ENCODE measurements at places on chromosomes 1 and 21.

- no peak for DNase-seq
Measured at GRCh38 chr1:107871687-107872395, 93.1 kb downstream of the VAV3 start.

- no peak for DNase-seq
Measured at GRCh38 chr21:33825915-33826314, 89.7 kb downstream of the ATP5PO start.

DNA sequence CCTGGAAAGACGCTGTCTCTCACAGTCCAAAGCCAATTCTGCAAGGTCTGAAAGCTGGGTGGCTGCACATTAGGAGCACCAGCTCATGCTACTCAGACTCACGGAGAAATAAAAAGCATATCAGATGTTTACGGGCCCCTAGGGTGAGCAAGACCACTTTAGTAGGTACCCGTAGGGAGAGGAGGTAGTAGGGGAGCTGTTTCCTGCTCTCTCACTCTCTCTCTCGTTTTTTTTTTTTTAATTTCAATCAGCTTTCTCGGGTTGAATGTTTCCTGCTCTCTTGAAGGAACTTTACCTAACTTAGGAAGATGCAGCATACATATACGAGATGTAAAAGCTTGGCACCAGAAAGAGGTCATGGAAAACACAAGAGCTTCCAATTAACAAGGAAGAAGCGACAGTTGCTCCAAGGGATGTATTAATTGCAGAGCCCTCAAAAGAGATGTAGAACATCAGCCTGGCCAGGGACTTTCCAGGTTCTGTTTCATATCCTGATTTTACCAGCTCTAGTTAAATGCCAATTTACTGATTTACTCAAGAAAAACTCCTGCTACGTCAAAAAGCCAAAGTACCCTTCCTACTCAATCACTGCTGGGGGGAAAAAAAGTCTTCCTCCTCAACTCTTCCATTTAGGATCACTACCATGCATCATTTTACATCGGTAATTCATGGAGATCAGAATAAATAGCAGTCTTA, 3.1 kb downstream of the LORICRIN start:
- no peak for DNase-seq

GRCh38 chr1:33360367-33360766, 39.5 kb upstream of the A3GALT2 start:
- no peak for DNase-seq

DNA sequence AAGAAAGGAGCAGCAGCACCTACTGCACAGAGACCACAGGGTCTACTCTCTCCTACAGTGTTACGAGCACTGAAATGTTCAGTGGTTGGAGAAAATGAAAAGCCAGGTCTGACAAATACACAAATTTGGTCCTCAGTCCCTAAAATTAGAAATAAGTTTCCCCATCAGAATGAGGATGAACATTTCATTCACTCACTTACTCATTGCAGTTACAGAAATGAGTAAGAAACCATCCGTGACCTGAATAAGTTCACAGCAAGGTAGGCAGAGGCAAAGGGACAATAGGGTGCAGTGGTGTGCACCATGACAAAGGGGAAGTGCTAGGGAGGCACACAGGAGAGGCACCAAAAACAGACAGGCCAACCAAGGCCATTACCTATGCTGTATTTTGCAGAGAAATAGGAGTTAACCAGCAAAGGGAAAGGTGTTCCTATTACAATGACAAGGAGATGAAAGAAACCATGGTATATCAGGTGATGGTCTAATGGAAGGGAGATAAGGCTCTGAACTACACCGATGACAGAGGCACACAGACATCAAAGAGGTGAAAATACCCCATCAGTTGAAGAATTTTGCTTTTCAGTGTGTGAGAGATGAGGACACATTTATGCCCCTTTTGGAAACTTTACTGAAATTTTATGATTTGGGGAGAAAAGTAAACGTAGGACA, 29.4 kb downstream of the VAV3 start:
- peak; percentile 17 for DNase-seq

DNA sequence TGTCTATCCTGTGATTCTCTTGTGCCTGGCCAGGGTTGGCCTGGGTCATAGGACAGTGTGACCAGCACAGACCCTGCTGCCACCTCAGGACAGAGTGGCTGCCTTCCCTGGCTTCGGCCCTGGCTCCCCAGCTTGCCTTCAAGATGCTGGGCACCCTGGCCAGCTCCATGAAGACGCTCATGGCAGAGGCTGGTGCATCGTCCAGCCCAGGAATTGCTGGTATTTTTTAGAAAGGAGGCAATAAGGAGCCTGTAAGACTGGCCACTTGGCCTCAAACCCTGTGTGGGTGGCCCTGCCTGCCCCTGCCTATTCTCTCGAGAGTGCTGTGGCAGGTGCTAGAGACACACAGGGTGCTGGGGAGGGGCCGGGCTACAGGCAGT, 70.4 kb upstream of the ACTRT2 start:
- DNase-seq: no peak

GRCh38 chr1:111989531-111990025, at the start of gene KCND3:
Gene KCND3 (minus strand): TSS chr1:111989668.
- DNase-seq: peak; percentile 18

- DNase-seq: no peak
Measured at GRCh38 chr1:97764991-97765390, 155.8 kb downstream of the DPYD start.

DNA sequence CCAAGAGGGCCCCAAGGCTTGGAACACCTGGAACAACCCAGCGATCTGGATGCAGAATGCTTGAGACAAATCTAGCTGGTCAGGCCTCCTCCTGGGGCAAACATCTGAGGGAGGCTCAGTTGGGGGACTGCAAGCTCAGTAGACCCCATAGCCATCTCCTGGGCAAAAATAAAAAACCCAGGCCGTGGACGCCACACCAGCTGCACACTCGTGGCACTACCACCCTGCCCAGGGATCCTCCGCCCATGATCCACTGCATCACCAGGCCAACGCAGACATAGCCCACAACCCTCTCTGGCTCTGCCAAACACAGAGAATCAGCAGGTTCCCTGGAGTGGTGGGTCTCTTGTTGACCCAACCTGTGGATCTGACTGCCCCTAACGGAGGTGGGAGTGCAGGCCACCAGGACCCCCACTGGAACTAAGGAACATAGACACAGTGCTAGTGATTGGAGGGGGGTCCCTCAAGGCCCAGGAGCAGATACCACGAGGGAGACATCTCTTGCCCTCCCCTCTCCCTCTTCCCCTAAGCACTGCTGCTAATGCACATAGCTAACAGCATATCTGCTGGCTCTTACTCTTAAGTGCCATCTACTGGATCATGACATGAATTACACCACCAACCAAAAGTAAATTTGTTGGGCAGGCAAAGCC, 147.2 kb downstream of the CHD1L start:
- peak; percentile 35 for DNase-seq

DNA sequence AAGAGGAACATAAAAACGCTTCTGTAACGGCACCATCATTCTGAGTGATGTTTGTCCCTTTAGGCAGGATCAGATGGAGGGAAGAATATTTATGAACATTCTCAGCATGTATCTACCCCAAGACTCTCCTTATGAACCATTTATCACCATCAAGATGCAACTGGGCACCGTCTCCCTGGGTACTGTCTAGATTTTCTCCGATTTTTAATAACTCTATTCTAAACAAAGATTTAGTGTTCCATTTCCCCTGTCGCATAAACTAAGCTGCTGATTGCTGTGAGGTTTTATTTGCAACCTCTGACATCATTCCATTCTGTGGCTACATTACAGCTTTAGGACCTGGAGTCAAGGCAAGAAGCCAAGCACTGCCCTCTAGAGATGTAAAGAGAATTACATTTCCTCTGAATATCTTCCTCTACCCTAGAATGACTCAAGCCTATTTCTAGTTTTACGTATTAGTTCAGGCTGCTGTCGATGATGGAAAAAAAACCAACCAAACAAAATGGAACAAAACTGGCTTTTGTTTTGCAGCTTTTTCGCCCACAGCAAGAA, 130.1 kb upstream of the MAP1LC3C start:
- DNase-seq: peak; percentile 51

GRCh38 chr1:89133747-89134146, 7.8 kb upstream of the GBP2 start:
- DNase-seq: no peak

DNA sequence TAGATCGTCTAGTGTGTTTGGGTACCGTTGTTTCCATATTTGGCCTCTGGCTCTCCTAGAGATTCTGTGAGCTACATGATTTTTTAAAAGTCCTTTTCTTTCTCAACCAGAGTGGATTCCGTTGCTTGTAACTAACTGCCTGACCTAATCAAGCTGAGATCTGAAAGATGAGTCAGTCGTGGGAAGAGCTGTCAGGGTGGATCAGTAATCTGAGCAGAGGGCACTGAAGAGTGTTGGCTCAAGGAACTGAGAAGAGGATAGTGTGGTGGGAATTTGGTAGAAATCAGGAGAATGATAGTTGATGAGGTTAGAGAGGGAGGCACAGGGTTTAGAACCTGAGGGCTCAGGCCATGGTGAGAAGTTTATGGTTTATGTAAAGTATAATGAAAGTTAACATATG, 52.2 kb downstream of the TRAF5 start:
- DNase-seq: peak; percentile 61

GRCh38 chr1:83065952-83066727, 932.8 kb downstream of the TTLL7 start:
- DNase-seq: no peak

- no peak for DNase-seq
Measured at GRCh38 chr1:169867012-169867675, 26.6 kb downstream of the SCYL3 start.

DNA sequence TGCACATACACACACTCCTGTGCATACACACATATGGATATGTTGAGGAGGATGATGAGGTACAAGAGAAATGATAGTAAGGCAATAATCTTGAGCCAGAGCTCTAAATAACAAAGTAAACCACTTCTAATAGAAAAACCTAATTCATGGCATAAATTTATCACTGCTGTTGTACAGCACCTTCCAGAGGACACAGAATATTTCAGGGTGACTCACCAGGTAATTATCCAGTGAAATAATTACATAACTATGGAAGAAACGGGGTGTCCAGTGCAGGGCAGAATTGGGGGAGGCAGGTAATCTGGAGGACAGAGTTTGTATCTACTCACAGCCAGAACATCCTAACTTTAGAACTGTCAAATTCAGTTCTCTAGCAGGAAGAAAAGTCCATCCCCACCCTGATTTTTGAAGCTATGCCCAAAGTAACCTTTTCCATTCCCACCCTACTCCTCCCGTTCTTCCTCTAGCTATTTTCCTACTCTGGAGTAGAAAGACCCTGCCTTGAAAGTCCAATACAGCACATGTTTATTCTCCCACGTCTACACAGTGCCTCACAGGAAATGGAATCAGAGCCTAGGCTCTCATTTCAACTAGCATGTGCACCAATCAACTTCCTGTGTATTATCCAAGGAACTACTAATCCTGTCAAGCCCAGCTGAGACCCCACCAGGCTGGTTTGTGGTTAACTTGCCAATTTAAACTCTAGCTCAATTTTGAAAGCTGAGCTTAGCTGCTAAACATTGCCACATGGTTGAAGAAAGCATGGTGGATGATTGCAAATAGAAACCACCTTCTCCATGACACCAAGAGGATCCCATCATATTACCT, 96.6 kb downstream of the PTPN14 start:
- peak; percentile 75 for DNase-seq

DNA sequence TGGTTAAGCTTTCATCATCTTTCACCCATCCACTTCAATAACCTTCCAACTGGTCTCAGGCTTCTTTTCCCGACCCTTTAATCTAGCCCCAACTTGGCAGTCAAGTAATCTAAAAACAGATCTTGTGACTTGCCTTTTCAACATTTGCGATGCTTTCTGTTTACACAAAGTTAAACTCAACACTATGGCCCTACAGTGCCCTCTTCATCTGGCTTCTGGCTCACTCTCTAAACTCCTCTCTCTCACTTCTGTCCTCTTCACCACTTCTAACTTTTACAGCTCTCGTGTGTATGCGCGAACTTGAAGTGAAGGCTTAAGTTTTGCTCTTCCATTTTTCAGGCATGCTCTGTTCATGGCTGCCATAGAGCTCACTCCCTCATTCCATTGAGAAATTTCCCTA, 1122.3 kb upstream of the ADGRL2 start:
- DNase-seq: no peak

GRCh38 chr1:76267631-76268030, 193.1 kb downstream of the ST6GALNAC3 start:
- DNase-seq: no peak

DNA sequence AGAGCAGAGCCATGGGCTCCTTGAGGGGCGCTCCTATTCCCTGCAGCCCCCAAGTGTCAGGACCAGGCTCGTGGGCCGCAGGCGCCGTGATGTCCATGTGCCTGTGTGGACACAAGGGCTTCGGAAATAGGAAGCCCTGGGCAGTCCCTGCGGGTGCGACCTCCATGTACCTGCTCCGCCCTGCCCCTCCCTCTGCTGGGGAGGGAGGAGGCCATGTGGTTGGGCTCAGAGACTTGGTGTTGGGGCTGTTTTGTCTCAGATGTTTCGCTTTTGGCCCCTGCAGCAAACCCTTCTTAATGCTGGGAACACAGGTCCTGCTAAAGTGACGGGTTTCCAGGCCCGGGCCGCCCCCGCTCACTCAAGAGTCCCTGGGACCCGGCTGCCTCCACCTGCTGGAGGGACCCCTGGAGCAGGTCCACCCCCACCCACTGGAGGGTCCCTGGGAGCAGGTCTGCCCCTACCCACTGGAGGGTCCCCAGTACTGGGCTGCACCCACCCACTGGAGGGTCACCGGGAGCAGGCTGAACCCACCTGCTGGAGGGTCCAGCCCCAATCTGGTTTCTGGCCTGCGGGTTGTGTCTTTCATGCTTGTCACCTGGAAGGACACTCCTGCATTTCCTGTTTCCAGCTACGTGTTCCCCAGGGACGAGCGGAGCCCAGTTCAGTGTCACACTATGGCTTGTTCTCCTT, 156.5 kb downstream of the PEX14 start:
- no peak for DNase-seq

- no peak for DNase-seq
Measured at GRCh38 chr1:101247404-101248287, 10.8 kb downstream of the S1PR1 start.

DNA sequence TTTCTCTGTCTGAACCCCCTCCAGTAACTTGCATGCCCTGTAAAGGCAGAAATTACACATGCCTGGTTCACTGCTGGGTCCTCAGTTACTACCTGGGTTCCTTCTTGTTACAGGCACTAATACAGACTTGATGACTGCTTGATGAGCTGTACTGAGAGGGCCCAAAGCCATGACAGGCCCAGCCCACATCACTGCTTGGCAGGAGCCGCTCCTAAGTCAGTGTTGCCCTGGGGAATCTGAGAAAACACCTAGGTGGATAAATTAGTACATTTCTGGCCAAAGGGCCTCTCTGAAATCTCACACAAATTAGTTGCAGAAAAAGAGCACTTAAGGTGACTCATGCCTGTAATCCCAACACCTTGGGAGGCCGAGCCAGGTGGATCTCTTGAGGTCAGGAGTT, 37.8 kb upstream of the IRF2BP2 start:
- DNase-seq: peak; percentile 89

- DNase-seq: no peak
Measured at GRCh38 chr21:31449921-31450535, 106.0 kb upstream of the TIAM1 start.

GRCh38 chr1:232385221-232385620, 244.7 kb downstream of the SIPA1L2 start:
- DNase-seq: peak; percentile 62

- peak; percentile 81 for DNase-seq
Measured at GRCh38 chr1:87249803-87250202, 78.9 kb upstream of the LMO4 start.

- no peak for DNase-seq
Measured at GRCh38 chr1:227666286-227666685, 68.8 kb downstream of the JMJD4 start.
